ENCODE measurements at places on chromosomes 5 and 9.

- H3K27ac ChIP-seq = no peak overlapping the region
- no peak for DNase-seq
- no peak overlapping the region for H3K4me3 ChIP-seq
- H3K4me1 ChIP-seq = no peaks in the 10 kb centered on the region
Observed at GRCh38 chr5:55966284-55966683, 28.5 kb downstream of the IL6ST start.

DNA sequence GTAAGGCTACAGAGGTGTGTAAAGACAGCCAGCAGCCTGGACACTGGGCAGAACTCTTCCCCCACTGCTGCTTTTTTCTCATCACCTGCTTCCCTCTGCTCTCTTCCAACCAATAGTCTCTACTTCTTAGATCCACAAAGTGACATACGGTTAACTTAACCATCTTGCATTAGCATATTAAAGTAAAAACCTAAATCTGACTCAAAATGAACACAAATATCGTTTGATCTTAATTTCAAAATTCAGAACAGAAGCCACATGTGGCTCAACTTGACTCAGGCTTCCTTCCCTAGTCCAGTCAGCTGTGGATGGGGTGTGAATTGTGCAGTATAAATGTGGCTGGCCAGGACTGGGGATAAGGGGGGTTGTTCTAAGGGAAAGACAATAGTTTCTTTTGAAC lies 114.3 kb downstream of the STARD4 start:
- no peaks in the 10 kb centered on the region for H3K27me3 ChIP-seq
- DNase-seq = no peak
- H3K4me1 ChIP-seq = no peaks in the 10 kb centered on the region
- no peak overlapping the region for H3K4me3 ChIP-seq
- no peak overlapping the region for H3K27ac ChIP-seq

GRCh38 chr5:168666356-168666755 lies 87.2 kb upstream of the PANK3 start:
- no peak for DNase-seq
- no peaks in the 10 kb centered on the region for H3K27me3 ChIP-seq
- no peaks in the 10 kb centered on the region for H3K4me1 ChIP-seq
- no peak overlapping the region for H3K4me3 ChIP-seq
- no peaks in the 10 kb centered on the region for H3K36me3 ChIP-seq

DNA sequence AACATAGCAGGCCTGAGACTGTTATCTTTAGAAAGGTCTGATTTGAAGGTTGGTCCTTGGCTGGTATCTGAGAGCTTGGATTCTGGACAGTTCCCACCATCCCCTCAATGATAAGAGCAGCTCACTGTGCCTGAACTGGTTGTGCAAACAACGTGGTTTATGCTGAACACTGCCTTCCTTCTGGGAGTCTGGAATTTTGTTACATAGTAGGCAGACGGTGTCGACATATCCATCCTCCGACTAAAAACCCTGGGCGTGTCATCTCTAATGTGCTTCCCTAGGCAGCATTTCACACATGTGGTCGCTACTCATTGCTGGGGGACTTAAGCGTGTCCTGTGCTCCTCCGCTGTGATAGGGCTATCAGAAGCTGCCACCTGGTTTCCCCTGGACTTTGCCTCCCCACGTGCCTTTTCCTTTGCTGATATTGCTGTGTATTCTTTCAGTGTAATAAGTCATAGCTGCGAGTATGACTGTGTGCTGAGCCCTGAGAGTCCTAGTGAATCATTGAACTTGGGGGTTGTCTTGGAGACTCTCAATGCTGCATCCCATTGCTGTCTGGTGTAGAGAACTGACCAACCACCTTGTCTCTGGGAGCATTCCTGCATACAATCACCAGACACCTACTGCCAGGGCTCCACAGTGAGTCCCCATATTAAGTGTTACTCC lies 119.1 kb upstream of the TBC1D2 start:
- no peaks in the 10 kb centered on the region for H3K27me3 ChIP-seq
- H3K4me3 ChIP-seq = no peak overlapping the region
- no peaks in the 10 kb centered on the region for H3K36me3 ChIP-seq
- H3K4me1 ChIP-seq = peaks cover 9% of the 10 kb centered on the region

- no peak overlapping the region for H3K4me3 ChIP-seq
- no peaks in the 10 kb centered on the region for H3K36me3 ChIP-seq
- H3K27me3 ChIP-seq = peaks cover 6% of the 10 kb centered on the region
- no peak for DNase-seq
Observed at GRCh38 chr5:139744471-139745131, 51.0 kb upstream of the PSD2 start.

GRCh38 chr5:107056278-107056677 lies 614.5 kb downstream of the EFNA5 start:
- no peak for DNase-seq
- no peak overlapping the region for H3K27ac ChIP-seq
- H3K27me3 ChIP-seq = no peaks in the 10 kb centered on the region
- H3K4me1 ChIP-seq = no peaks in the 10 kb centered on the region

DNA sequence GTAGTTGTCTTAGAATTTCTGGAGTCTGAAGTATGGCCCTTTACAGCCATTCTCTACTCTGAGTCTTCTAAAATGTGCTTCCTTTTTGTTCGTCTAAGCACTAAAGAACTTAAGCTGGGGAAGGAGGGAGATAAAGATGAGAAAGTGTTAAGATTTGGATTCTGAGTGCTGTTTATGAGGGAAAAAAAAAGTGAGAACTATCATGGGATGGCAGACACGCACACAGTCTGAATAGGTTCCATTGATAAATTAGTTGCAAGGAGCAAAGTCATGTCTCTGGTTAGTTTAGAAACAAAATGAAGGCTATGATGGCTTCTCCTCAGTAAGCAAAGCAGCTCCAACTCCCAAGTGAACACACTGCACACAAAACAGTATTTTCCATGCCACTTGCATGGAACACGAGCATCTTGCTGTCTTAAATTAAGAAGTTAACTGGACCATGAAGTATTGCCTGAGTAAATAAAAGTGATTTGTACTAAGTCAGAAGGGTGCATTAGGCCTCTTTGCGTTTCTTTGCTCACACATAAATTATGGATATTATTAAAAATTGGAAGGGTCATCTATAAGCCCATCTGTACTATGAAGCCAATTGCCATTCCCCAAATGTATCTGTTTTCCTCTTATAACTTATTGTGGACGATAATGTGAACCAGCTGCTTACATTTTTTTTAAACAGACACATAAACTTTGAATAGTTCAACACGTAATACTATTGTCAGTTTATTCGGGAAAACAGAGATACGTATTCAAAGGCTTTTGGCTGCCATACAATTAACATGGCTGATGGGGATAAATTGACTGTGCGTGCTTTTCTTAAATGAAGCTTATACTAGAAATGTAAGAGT lies 199.3 kb downstream of the SGCD start:
- no peaks in the 10 kb centered on the region for H3K27me3 ChIP-seq
- no peaks in the 10 kb centered on the region for H3K36me3 ChIP-seq
- no peak overlapping the region for H3K4me3 ChIP-seq
- no peak for DNase-seq
- no peak overlapping the region for H3K27ac ChIP-seq
- H3K4me1 ChIP-seq = no peaks in the 10 kb centered on the region

GRCh38 chr5:170310256-170310926 lies 12.8 kb upstream of the LCP2 start:
- no peaks in the 10 kb centered on the region for H3K27me3 ChIP-seq
- H3K36me3 ChIP-seq = no peaks in the 10 kb centered on the region
- DNase-seq = no peak
- no peaks in the 10 kb centered on the region for H3K4me1 ChIP-seq
- H3K4me3 ChIP-seq = no peak overlapping the region

DNA sequence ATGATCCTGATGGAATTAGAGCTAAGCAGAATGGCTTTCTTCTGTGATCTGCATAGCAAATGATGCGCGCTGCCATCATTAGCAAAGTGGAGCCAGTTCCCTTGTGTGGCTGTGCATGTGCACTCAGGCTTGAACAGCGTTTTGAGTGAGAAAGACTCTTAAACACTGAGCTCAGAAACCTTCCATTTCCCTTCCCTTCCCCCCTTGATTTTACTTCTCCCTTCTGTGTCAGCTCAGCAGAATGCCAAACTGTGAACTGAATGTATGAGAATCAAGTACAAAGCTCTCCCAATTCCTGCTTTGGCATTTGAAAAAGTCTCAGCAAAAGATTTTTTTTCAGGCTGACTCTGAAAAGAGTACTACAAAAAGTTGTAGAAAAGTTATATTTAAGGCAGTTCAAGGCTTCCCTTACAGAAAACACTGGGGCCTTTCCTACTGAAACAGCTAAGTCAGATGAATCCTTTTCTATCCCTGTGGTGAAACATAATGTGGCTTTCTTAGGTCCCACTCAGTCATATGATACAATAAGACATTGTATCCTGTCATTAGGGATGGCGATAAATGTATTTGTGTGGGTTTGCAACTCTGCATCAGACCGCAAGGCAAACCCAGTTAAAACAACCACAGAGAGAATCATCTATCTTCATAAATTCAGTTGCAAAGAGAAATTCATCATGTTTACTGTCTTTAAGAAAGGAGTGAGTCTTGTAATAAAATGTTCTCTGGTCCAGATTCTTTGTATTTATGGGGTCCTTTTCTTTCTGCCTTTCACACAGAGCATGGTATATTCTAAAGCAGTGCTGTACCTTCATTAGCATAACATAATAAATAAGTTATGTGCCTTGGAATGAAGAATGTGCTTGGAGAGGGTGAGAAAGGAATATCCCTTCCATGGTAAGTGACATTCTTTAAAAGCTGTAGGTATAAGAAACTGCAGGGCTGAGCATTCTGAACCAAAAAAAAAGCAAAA lies 222.6 kb downstream of the CAAP1 start:
- no peaks in the 10 kb centered on the region for H3K36me3 ChIP-seq
- no peak for DNase-seq
- H3K4me1 ChIP-seq = no peaks in the 10 kb centered on the region
- no peak overlapping the region for H3K4me3 ChIP-seq

GRCh38 chr9:20538092-20538491 lies 84.2 kb downstream of the MLLT3 start:
- no peak overlapping the region for H3K27ac ChIP-seq
- no peak for DNase-seq
